OCI-M1 (cell line): ENCODE measurements at places on chromosomes 3 and 15.

GRCh38 chr3:107416138-107416537 lies 38.9 kb downstream of the CCDC54 start:
- no peak for DNase-seq

GRCh38 chr15:68407141-68407885 lies 24.6 kb downstream of the ITGA11 start:
- DNase-seq, result no peak

DNA sequence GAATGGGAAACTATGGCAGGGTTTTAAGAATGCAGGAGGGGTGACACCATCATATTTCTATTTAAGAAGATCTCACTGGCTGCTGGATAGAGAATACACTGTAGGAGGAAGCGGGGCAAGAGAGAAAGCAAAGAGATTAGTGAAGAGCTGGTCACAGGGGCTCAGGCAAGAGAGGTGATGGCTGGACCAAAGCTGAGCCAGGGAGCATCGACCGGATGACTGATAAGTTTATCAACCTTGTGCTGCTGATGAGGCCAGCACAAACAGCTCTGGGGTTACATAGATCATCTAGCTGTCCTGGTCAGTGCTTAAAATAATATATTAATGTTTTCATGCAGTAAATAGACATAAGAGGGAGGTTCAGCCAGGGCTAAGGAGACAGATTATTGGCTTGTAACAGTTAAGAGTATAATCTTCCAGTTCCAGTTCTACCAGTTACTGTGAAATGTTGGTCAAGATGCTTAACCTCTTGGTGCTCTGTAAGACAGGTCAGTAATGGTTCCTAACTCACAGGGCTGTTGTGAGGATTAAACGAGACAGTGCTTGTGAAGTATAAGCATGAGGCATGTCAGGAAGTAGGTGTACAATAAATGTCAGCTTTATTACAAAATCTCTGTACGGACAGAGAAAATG lies 201.0 kb upstream of the FEZF2 start:
- no peak for DNase-seq

GRCh38 chr15:97979140-97979520 lies 18.6 kb downstream of the ARRDC4 start:
- peak; percentile 88 for DNase-seq

GRCh38 chr3:13785853-13786436 lies 93.9 kb downstream of the WNT7A start:
- DNase-seq, result no peak

DNA sequence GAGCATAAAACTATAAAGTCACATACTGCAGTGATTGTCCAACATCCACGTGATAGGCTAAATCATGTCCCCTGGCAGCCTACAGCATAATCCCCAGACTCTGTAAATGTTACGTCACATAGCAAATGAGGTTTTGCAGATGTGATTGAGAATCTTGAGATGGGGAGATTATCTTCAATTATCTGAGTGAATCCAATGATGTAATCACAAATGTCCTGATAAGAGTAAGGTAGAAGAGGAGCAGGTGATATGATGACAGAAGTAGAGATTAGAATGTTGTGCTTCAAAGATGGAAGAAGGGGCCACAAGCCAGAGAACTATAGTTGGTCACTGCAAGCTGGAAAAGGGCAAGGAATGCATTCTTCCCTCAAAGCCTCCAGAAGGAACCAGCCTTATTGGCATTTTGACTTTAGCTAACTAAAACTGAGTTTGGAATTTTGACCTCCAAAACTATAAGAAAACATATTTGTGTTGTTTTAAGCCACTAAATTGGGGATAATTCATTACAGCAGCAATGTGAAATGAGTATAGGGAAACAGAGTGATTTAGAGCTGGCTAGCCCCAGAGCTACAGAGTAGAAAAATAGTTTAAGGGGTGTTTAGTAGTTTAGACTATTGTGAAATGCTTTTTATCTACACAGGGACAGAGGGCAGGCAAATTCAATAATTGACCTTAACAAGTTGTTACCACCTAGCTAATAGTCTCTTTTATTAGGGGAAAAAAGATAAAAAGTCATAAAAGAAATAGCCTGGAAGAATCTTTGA lies 15.2 kb downstream of the SLC2A2 start:
- DNase-seq, result no peak

- DNase-seq, result peak; percentile 54
Measured at GRCh38 chr15:58771621-58772250, 634 bp downstream of the MINDY2 start.

DNA sequence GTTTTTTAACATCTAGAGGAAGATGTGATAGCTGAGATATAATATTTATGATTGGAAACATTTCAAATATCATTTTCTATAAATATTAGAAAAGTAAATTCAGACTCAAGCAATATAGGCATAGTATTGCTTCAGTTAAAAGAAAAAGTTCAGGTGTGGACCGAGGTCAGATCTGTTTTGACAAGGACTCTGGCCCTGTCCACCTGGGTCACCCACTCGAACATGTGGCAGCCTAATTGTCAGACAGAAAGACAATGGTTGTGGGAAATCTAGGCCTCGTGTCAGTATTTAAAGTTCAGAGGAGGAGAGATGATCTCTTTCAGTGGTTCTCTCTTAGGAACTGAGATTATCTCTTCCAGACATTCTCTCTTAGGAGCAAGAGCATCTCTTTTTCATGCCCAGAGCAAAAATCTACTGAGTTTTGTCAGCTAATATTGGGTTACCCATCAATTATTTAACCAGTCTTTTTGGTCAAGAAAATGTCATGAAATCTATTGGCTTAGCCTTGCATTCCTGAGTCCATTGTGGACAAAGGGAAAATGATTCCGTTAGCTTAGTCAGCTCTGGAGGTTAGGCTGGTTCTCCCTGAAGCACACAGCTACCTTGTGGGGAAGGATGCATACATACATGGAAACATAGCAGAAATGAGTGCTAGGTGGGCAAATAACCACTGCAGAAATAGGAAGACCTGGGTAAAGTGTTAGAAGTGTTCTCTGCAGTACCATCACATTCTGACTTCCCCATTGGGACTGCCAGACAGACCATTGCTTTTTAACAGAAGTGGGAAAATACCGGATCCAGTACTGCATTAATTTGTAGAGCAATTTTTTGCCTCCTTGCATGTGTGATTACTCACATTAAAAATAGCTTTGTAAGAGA lies 343.3 kb downstream of the GRM7 start:
- no peak for DNase-seq

DNA sequence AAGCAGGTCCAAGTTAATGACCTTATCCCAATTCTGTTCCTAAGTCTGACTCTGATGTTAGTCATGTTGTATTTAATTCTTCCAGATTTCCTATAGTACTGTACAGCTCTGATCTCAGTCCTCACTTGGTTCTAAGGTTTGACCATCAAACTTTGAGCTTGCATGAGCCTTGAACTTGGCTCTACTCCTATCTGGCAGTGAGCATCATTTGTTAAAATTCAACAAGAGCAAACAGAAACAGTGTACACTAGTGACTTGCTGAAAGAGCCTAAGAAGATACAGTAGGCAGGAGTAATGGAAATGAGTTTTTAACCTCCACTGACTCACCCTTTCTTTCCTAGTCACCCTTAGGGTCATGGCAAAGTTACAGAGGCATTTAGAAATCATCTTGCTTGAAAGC lies 451.1 kb upstream of the TPRG1 start:
- DNase-seq, result no peak

DNA sequence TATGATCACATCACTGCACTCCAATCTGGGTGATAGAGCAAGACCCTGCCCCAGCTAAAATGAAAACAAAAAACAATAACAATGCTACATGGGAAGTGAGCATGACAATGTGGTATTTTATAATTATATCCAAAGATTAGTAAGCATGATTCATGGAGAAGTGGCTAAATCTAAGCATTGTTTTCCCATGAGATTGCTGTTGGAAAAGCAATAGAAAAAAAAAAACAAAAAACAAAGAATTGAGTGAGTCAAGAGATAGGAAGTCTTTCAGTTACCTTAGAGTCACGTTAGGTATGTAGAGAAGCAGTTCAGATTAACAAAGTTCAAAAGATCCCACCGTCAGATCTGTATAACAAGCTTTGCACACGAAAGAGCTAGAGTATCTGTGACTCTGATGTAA lies 210.3 kb upstream of the CNTN6 start:
- DNase-seq, result no peak

GRCh38 chr15:60721707-60722106 lies 242.8 kb upstream of the ICE2 start:
- DNase-seq, result no peak

DNA sequence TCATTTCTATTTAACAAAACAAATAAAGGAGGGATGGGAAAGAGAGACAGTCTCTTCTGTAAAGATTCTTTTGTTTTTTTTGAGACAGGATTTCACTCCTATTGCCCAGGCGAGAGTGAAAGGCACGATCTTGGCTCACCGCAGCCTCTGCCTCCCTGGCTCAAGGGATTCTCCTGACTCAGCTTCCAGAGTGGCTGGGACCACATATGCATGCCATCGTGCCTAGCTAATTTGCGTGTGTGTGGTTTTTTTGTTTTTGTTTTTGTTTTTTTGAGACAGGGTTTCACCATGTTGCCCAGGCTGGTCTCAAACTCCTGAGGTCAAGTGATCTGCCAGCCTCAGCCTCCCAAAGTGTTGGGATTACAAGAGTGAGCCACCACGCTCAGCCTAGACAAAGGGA lies 23.3 kb downstream of the STAG1 start:
- no peak for DNase-seq

GRCh38 chr3:16088496-16088895 lies 86.0 kb upstream of the GALNT15 start:
- DNase-seq, result no peak

GRCh38 chr15:27238707-27239423 lies 267.9 kb downstream of the GABRG3 start:
- peak; percentile 20 for DNase-seq

DNA sequence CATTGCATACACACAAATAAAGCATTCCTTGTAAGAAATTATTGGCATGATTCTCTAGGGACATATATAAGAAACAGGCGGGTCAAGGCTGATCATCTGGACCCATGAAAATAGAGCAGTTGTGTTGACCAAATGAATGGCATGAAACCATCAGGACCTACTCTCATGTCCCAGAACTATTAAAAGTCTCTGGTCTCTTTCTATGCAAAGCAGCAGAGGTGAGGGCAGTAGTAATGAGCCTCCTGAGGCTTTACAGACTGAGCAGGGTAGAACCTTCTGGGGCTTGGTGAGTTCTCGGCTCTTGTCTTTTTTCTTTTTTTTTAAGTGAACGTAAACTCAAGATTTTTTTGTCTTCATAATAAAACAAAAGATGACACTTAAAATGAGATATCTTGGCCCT lies 9.3 kb downstream of the GLDN start:
- DNase-seq, result no peak

DNA sequence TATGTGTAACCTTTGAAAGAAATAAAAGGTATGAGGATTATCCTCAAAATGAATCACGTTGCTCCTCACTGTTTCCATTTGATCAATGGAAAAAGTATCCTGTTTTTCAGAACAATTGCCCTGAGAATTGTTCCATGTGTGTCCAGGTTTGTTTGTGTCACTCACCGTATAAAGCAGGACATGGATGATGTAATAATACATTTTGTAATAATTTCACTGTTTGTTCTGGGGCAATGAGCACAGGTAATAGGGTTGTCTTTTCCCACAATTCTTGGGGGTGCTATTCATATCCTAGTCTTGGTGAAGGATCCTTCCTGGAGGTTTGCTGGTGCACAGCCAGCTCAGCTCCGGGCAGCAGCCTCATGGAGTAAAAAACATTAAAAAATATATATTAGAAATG lies 510.8 kb upstream of the MCTP2 start:
- DNase-seq, result no peak

- no peak for DNase-seq
Measured at GRCh38 chr3:165751637-165752036, 85.6 kb downstream of the BCHE start.

DNA sequence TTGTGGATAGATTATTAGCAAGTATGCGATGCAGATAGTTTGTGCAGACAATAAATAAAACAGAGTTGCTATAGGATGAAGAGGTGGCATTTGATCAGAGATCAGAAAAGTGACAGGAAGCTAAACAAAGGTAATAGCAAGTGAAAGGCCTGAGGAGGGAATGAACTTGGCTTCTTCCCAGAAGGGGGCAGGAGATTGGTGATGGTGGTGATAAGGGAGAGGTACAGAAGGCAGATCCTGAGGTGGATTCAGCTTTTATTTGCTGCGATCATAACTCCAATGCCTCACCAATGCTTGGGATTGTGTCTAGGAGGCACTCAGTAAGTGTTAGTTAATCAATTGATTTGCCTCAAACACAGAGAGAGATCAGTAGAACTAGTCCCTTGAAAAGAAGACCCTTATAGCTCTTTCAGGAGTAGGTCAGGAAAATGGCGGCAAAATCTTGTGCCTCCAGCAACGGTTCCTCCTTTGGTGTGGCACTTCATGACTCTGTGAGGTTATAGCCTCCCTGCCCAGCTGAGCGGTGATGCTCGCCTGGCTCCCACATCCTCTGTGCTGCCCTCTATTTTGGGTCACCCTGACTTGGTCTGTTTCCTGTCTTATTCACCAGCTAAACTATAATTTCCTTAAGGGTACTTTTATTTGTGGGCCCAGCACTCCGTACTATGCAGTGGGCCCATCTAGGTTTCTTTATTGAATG lies 37.5 kb downstream of the TGFBR2 start:
- no peak for DNase-seq

DNA sequence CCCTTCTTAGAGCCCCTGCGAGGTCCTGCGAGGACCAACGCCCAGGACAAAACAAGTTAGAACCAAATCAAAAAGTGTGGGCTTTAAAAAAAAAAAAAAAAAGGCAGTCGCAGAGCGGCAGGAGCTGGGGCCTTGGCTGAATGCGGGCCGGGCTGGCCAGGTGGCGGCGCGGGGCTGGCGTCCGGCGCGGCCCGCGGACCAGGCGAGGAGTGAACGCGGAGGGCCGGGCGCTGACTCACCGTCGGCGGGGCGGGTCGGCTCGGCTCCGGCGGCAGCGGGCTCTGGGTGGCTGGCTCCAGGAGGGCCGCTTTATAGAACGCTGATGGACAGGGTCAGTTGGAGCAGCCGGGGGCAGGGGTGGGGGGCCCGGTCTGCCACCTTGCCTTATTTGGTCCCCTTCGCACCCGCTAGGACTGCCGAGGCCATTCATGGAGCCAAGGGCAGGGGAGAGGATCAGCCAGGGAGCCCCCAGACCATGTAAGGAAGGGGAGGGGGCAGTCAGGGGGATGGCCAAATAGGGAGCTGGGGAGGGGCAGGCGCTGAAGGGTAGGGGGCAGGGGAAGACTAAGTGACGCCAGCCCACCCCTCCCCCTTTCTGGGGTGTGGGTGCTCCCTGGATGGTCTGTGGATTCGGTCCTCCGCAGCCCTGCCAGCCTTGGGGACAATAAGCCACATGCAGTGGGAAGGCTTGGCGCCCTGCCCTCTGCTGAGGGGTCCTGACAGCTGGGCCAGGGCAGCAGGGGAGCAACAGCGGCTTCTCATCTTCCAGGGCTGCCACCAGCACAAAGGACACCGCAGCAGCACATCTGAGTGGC lies at the start of gene ACTC1:
TSS of gene ACTC1 (minus strand) at position 283 of the 815 bp plus-strand sequence. CDS start 741 bp downstream, outside the sequence.
- no peak for DNase-seq
